Stimulated activated CD4-positive, alpha-beta T cell treated with anti-CD3 and anti-CD28 coated beads, Interleukin-1b, Interleukin-23, amount 100 ng/mL, for 1 hour (primary cell): ENCODE measurements at places on chromosomes 16 and 17.

GRCh38 chr16:30166202-30166902, 17.1 kb upstream of the CORO1A start:
- no peak for DNase-seq

- DNase-seq = no peak
Measured at GRCh38 chr17:75388476-75389030, 16.9 kb downstream of the GRB2 start.

GRCh38 chr16:12482455-12483220, 321.0 kb downstream of the CPPED1 start:
- DNase-seq = no peak

DNA sequence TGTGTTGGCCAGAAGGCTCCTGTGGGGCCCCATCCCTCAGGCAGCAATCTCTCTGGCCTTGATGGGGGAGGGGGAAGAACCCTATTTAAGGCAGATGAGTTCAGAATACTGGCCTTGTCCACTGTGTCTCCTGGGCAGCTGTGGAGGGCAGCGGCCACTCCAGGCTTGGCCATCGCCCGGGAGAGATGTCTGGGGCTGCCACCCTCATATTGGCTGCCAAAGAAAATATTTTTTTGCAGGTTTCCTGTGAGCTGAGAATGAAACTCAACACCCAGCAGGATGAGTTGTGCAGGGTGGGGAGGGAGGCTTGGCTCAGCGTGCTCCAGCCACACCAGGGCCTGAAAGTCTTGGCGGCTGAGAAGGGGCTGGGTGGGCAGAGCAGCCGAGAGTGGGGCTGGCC, 14.4 kb upstream of the TIMP2 start:
- no peak for DNase-seq

GRCh38 chr16:64150193-64150592, 971.7 kb downstream of the CDH11 start:
- DNase-seq = no peak

DNA sequence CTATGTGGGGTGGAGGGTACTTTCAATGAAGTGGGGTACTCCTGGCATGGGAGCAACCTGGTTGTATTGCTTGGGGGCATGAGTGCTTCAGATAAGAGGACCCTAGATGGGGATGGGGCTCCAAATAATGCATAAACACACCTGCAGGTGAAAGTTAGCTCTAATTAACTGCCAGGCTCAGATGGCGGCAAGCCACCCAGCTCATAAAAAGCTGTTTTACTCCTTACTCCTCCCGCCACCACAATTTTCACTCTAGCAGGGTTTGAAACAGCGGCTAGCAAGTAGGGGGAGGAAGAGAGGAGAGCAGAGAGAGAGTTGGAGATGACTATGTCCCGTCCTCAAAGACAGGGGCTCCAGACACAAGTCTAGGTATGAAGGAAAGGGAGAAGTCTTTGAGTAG, 117.7 kb upstream of the WSCD1 start:
- DNase-seq = no peak

DNA sequence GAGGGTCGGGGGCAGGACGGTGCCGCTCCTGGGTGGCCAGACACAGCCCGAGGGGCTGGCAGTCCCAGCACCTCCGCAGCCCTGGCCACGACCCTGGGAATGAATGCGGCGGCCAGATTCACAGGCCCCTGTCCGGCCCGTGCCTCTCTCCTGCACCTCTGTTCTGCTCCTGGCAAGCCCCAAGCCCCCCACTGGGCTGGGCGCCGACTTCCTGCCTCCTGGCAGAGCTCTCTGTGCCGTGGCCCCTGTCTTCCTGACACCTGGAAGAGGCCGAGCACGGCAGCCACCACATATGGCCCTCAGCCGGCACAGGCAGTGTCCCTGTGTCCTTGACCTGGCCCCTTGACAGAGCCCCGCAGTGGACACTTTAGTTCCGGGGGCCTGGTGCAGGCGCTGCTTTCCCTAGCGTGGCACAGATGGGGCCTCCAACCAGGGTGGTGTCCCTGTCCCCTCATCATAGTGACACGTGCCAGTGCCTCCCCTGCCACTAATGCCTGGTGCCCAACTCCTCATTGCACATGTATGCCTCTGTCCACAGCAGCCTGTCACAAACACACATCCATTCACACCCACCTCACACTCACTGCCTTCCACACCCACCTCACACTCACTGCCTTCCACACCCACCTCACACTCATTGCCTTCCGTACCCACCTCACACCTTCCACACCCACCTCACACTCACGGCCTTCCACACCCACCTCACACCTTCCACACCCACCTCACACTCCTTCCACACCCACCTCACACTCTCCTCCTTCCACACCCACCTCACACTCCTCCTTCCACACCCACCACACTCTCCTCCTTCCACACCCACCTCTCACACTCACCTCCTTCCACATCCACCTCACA, 110.6 kb upstream of the PLCG2 start:
- DNase-seq = no peak

DNA sequence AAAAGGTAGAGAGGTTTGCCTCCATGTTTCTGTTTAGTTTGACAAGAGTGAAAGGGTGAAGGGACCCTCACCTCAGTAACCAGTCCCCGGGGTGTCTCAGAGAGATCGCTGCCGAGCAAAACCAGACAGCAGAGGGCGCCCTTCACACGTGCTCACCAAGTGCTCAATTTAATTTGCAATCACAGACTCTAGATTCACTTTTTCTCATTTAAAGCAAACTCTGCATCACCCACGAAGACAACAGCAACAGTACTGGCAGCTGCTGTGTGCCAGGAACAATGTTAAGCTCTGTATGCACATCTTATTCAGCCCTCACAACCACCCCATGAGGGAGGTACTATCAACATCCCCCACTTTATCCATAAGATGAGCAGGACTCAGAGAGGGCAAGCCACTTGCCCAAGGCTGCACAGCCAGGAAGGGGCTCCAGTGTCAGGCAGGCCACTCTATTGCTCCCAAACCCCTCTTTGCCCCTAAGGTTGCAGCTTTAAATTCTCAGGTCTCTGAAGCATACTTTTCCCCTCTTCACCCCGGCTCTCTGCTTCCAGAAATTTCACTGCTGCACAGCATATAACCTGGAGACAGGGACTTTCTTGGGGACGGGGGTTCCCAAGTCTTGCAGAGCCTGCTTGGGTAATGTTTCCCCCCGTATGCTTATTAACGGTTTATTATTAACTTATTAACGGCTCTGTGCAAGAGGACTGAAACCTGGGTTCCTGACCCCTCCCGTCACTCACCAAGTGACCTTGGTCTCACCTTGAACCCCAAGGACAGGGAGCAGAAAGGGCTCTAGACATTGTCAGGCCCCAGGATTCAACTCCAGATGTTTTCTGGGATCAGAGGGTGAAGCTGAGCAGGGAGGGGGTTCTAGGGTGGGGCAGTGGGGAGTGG, 70.9 kb downstream of the CNGB1 start:
- DNase-seq = peak; percentile 65

DNA sequence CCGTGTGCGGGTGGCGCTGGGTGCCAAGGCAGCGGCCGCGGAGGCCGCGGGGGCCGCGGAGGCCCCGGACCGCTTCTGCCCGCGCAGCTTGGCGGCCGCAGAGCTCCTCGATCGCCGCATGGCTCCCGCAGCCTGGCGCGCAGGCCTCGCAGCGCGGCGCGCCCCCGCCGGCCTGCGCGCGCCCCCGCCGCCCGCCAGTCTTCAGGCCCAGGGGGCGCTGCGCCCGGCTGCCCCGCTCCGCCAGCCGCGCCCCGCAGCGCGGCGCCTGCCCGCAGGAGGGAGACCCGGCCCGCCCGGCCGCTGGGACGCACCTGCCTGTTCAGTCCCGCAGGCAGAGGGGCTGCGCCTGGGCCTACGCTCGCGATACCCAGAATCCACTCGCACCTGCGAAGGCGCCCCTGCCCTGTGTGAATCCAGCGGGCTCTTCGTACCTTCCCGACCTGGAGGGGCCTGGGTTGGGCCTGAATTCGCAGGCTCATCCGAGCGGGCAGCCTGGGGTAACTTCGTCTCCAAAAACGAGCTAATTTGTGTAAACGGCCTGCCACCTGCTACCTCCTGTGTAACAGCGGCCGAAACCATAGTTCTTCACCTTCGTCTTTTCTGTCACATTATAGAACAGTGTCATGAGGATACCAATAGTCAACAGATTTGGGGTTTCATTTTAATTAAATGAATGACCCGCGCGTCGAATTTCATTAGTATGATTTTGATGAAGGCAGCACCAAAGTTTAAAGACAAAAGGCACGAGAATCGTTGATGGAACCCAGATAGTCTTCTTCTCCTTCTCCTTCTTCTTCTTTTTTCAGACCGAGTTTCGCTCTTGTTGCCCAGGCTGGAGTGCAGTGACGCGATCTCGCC, at the start of gene CENPV:
CENPV (minus strand) TSS at position 153 of the 858 bp plus-strand sequence; CDS start at position 120, 33 bp downstream.
- DNase-seq = peak; percentile 15

GRCh38 chr16:87754535-87754934, 11.3 kb downstream of the KLHDC4 start:
- DNase-seq = no peak

DNA sequence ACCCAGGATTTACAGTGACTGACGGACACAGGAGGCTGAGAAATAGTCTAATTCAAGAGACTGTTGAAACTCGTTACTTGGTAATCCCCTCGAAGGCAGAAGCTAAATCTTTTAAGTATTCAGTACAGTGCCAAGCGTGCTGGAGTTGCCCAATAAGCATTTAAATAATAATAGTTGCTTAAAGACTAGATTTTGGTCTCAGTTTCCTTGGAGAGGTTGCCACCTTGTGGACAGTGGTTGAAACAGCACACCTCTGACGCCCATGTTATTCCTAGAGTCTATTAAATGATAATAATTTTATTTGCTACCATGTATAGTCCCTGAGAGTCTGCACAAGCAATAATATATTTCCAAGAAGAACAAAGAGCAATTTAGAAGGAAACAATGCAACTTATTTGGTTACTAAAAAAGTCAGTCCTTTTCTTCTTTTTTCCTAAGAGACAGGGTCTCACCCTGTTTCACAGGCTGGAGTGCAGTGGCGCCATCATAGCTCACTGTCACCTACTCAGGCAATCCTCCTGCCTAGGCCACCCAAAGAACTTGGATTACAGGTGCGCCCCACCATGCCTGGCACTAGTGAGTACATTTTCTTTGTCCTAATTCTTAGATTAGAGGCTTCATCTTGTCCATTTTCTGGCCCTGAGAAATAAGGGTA, 138.0 kb upstream of the NUDT7 start:
- no peak for DNase-seq

- no peak for DNase-seq
Measured at GRCh38 chr17:82050152-82050760, 1.4 kb downstream of the RFNG start.

GRCh38 chr17:13576661-13577526, 24.8 kb downstream of the HS3ST3A1 start:
- no peak for DNase-seq

DNA sequence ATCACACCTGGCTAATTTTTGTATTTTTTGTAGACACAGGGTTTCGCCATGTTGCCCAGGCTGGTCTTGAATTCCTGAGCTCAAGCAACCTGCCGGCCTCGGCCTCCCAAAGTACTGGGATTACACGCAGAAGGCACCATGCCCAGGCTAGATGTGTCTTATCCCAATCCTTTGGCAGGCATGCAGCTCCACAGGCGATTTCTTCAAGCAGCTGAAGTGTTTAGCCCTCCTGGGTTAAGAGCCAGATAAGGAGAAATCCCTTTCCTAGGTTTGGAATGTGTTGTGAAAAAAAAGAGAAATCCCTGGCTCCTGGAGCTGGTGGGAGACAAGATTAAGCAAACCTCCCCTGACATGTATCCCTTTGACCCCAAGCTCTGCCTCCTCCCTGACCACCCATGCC, 2.1 kb upstream of the NHERF1 start:
- no peak for DNase-seq

DNA sequence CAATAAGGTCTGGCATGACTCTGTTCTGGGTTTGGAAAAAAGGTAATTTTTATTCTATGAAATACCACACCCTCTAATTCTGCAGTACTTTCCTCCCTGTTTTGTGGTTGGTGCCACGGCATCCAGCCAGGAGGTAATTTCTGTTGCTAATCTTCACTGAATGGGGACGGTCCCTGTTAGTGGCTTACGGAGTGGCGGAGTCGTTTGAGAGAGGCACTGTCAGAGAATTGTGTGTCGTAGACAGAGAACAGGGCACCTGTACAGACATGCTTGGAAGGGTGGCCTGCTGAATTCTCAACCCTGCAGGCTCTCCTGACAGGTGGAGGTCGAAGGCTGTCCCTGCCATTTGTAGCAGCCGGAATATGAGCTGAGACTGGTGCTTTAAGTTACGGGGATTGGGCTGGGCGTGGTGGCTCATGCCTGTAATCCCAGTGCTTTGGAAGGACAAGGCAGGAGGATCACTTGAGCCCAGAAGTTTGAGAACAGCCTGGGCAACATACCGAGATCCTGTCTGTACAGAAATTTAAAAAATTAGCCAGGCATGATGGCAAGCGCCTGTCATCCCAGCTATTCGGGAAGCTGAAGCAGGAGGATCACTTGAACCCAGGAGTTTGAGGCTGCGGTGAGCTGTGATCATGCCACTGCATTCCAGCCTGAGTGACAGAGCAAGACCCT, 33.2 kb downstream of the EEF2K start:
- no peak for DNase-seq

DNA sequence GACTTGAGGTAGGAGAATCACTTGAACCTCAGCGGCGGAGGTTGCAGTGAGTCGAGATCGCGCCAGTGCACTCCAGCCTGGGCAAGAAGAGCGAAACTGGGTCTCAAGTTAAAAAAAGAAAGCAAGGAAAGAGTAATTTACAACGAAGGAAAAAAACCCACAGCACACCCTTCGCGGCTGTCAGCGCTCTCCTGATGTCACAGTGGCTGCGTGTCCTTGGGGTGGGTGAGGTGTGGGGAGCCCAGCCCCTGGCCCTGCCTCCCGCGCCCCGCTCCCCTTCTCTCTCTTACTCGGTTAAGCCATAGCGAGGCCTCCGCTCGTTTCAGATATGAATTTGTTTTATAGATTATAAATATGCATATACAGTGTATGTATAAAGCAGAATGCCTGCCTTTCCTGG, 740 bp upstream of the JPT2 start:
- no peak for DNase-seq

DNA sequence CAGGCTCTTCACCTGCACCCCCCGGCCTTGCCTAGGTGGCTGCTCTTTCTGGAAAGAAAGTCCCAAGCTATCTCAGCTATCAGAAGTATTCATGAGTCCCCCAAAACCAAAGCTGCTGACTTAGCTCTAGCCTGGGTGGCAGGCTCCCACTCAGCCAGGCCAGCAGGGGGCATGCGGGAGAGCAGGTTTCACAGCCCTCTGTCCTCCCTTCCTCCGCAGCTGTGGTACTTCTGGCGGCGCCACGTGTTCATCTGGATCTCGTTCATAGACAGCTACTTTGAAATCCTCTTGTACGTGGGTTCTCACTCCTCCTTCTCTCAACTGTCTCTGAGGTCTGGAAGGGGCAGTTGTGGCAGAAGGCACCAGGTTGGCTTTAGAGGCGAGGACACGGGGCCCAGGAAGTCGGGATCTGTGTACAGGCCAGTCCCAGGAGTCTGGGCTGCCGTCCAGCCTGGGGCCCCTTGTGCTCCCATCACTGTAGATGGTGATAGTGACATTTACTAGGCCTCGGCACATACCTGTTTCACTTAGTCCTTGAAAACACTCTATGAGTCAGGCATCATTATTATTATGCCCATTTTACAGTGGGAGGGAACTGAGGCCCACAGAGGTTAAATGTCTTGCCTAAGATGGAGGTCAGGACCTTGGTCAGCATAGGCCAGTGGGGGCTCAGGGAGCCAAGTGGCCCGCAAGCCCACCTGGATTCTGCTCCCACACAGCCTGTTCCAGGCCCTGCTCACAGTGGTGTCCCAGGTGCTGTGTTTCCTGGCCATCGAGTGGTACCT, 12.9 kb downstream of the TRPV2 start:
- DNase-seq = no peak
